ENCODE measurements at places on chromosomes 2 and 18. TPM values are rescaled to one million over a fixed set of nuclear protein-coding genes. Genes with fewer than 3 reads are reported as not detected.

The HOXD3 gene
- not detected for total RNA-seq

The PLA2R1 gene
- 4.0 TPM for total RNA-seq

The MAB21L4 gene
- 3.4 TPM for total RNA-seq

The TEX261 gene
- 16.4 TPM for total RNA-seq

The DUSP2 gene
- total RNA-seq = 11.1 TPM

The ARHGEF4 gene
- total RNA-seq = 50.6 TPM

The SALL3 gene
- not detected for total RNA-seq

The EIPR1 gene
- 30.1 TPM for total RNA-seq

The ACTG2 gene
- not detected for total RNA-seq
